ENCODE measurements at places on chromosomes 7 and 10.

GRCh38 chr10:52703898-52704297, 68.7 kb downstream of the MBL2 start:
- no peak for DNase-seq

- DNase-seq: no peak
These were observed 551.8 kb downstream of the PHTF2 start for GRCh38 chr7:78350391-78350790.

DNA sequence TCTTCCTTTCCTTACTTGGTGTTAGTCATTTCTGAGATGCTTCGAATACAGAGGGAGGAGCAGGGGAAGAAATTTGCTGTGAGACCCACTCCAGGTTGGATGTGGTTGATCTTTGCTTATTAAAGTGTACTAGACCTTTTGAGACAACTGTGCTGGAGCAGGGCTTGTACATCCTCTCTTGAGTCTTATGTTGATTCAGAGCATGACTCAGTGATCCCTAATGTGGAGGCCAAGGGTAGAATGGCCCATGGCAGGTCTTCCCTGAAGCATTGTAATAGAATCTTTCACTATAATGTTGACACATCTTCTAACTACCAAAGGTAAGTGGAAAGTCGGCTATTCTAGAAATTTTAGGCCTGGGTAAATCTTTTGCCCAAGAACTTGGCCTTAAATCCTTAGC, 17.0 kb upstream of the SFR1 start:
- DNase-seq: no peak

GRCh38 chr10:64130152-64130551, 609.0 kb downstream of the REEP3 start:
- no peak for DNase-seq

DNA sequence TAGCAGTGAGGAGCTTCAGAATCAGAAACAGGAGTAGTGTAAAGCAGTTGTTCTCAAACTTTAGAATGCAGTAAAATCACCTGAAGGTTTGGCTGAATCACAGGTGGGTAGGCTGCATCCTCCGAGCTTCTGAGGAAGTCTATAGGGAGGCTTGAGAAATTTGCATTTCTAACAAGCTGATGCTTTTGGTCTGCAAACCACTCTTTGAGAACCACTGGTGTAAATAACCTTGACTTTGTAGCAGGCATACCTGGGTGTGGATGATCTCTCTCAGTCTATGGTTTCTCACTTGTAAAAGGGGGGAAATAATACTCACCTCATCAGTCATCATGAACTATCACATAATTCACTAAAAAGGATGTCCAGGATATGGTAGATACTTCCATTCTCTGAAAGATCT, 118.1 kb downstream of the SRI start:
- no peak for DNase-seq

- DNase-seq: no peak
These were observed 4.9 kb downstream of the PFKFB3 start for GRCh38 chr10:6207658-6208057.

DNA sequence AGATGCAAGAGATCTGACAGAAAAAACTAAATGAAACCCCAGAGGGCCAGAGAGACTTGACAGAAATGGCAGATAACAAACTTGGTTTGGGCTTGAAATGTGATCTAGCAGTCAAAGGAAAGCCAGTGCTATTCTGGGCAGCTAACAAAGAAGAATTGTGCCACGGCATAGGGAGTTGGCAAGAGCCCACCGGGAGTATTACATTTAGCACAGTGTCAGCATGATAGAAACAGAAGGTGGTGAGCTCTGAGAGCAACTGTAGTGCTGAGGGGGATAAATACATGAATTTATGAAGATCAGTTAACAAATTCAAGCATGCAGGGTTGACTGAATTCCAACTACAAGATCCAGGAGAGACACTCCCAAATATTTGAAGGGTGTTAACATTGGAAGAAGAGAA, 91.1 kb downstream of the AHCYL2 start:
- DNase-seq: peak; percentile 14

DNA sequence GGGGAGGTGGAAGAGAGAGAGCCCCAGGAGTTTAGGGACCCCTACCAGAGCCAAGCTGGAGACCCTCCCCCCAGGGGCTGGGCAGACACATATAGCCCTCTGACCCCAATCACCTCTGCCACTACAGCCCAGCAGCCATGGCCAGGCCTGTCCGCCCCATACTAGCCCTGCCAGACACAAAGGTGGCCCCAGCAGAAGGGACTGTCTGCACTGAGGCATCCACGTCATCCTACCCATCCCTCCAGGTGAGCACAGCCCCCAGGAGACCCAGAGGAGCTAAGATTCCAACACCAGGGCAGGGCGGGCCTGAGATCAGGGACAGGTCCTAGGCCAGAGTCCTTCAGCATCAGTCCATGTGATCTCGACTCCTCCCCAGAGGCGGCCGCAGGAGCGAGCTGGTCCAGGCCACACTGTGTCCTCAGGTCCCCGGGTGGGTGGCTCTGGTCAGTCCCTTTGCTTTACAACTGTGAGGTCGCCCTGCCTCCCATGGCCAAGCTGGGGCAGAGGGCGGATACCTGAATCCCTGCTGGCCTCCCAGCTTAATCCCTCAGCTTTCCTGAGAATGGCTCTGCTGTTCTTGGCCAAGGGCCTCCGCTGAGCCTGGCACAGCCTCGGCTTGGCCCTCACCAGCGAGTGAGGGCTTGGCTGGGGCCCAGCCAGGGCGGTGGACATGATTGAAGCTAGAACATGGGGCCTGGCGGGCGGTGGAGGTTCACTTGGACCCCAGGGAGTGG, 14.3 kb upstream of the ELN start:
- DNase-seq: no peak

DNA sequence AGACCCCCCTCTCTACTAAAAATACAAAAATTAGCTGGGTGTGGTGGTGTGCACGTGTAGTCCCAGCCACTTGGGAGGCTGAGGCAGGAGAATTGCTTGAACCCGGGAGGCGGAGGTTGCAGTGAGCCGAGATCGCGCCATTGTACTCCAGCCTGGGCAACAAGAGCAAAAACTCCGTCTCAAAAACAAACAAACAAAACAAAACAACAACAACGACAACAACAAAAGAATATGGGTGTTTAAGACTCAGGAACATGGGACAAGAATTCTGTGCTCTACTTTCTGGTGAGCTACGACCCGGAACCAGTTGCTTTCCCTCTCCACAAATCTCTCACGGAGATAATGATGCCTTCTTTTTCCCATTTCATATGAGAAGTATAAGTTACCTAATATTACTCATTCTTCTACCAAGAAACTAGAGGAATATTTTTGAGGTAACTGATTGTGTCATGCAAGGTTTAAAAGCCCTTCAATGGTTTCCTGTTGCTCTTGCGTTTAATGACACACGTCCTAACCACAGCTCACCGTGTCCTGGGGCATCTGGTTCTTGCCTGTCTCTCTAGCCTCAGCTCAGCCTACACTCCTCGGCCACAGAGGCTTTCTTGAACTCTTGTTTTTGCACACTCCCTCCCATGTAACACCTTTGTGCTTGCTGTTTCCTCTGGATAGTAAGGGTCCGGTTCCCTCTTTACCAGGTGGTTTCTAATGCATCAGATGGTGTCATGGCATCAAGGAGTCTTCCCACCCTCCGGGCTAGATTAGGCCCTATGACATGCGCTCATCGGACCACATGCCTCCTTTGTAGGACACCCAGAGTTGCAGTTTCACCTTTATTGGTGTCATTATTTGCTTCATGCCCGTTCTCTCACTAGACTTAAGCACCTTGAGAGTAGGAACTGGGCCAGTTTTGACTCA, 67.5 kb downstream of the PFKFB3 start:
- no peak for DNase-seq

GRCh38 chr10:125494651-125495239, 188.2 kb downstream of the TEX36 start:
- no peak for DNase-seq

- no peak for DNase-seq
These were observed 7.3 kb downstream of the ICA1 start for GRCh38 chr7:8254667-8255066.

DNA sequence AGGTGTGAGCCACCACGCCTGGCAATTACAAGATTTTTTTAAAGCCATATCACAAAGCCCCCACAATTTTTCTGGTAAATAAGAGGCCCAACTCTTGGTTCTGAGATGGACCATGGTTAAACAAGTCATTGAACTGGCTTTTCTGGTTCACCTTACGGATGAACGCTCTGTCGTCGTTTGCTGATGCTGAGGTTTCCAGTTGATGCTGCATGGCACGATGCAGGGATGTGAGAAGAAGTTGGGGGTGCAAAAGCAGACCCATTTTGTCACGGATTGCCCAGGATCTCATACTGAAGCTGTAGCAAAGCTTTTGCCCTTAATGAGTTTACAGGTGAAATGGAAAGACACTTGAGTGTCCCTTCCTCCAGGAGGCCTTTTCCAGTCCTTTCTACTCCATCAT, 2.0 kb upstream of the IL2RA start:
- no peak for DNase-seq
